ENCODE measurements at places on chromosomes 2 and 18.

GRCh38 chr2:133825778-133826177 is 257.5 kb upstream of the NCKAP5 start:
- no peak overlapping the region for H3K4me3 ChIP-seq
- no peaks in the 10 kb centered on the region for H3K4me1 ChIP-seq
- H3K27me3 ChIP-seq, result no peaks in the 10 kb centered on the region
- DNase-seq, result no peak
- no peaks in the 10 kb centered on the region for H3K36me3 ChIP-seq
- no peak overlapping the region for H3K27ac ChIP-seq

GRCh38 chr2:25845843-25846505 is 32.3 kb downstream of the ASXL2 start:
- no peaks in the 10 kb centered on the region for H3K27me3 ChIP-seq
- no peak for DNase-seq
- H3K27ac ChIP-seq, result no peak overlapping the region
- H3K4me3 ChIP-seq, result no peak overlapping the region

DNA sequence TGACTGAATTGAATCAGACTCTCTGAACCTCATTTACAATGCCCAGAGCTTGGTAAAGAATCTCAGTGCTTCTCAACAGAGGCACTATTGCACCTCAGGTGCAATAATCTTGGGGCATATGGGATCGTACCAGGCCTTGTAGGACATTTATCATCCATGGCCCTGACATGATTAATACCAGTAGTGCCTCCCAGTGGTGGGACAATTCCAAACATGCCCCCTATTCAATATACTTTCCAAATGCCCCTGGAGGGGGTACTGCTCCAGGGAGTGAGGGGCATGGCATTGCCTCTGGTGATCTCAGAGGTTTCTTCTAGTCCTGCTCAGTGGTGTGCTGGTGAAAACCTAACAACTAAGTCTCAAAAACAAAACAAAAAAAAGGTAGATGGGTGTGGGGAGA is 174.9 kb upstream of the SMAD2 start:
- no peaks in the 10 kb centered on the region for H3K27me3 ChIP-seq
- no peak overlapping the region for H3K4me3 ChIP-seq
- no peaks in the 10 kb centered on the region for H3K36me3 ChIP-seq
- no peak for DNase-seq

GRCh38 chr2:124776332-124776731 is 751.2 kb downstream of the CNTNAP5 start:
- H3K4me3 ChIP-seq, result no peak overlapping the region
- no peaks in the 10 kb centered on the region for H3K36me3 ChIP-seq
- H3K27ac ChIP-seq, result no peak overlapping the region
- no peaks in the 10 kb centered on the region for H3K27me3 ChIP-seq

- no peak for DNase-seq
- H3K27ac ChIP-seq, result no peak overlapping the region
- no peaks in the 10 kb centered on the region for H3K4me1 ChIP-seq
- H3K4me3 ChIP-seq, result no peak overlapping the region
Measured at GRCh38 chr2:73839653-73840411, 11.1 kb downstream of the STAMBP start.

- no peak for DNase-seq
- no peaks in the 10 kb centered on the region for H3K36me3 ChIP-seq
- no peaks in the 10 kb centered on the region for H3K4me1 ChIP-seq
- no peak overlapping the region for H3K27ac ChIP-seq
- no peak overlapping the region for H3K4me3 ChIP-seq
Measured at GRCh38 chr2:71554028-71554705, 100.8 kb downstream of the DYSF start.

- no peaks in the 10 kb centered on the region for H3K36me3 ChIP-seq
- peak; percentile 34 for DNase-seq
- peaks cover 45% of the 10 kb centered on the region for H3K4me1 ChIP-seq
- no peak overlapping the region for H3K27ac ChIP-seq
- H3K27me3 ChIP-seq, result peaks cover 34% of the 10 kb centered on the region
Measured at GRCh38 chr2:66433945-66434678, 813 bp upstream of the MEIS1 start.

- H3K4me3 ChIP-seq, result no peak overlapping the region
- no peak for DNase-seq
- no peaks in the 10 kb centered on the region for H3K27me3 ChIP-seq
- no peak overlapping the region for H3K27ac ChIP-seq
- peaks cover 8% of the 10 kb centered on the region for H3K4me1 ChIP-seq
Measured at GRCh38 chr18:35851286-35851970, 121.1 kb upstream of the RMP24 start.

GRCh38 chr18:27699137-27699536 is 477.8 kb downstream of the CDH2 start:
- no peaks in the 10 kb centered on the region for H3K4me1 ChIP-seq
- H3K36me3 ChIP-seq, result no peaks in the 10 kb centered on the region

- H3K27ac ChIP-seq, result no peak overlapping the region
- no peak for DNase-seq
- no peaks in the 10 kb centered on the region for H3K36me3 ChIP-seq
- peaks cover under 1% of the 10 kb centered on the region for H3K4me1 ChIP-seq
- H3K4me3 ChIP-seq, result no peak overlapping the region
Measured at GRCh38 chr2:145757503-145758246, 1237.8 kb upstream of the ZEB2 start.

DNA sequence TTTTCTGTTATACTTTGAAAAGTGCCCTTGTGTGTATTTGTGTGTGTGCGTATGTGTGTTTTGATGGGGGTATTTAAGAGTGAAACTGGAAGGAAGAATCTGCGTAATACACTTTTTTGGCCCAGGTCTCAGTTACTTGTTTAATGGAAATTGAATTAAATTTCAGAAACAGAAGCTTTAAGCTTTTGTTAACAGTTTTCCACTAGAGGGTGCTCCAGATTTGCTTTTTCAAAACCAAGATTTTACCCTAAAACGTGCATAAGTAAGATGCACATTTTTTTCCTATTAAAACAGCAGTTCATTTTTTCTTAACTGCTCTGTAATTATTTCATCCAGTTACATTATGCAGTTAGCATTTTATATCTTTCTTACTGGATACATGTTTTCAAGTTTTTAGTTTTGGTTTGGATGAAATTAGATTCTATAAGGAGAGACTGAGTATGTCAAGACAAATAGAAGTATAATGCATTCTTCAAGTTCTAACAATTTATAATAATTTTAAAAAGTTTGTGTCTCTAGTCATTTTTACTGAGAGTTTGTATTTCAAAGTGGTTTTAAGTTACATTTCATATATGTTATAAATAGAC is 97.2 kb downstream of the PIK3C3 start:
- no peak overlapping the region for H3K27ac ChIP-seq
- no peaks in the 10 kb centered on the region for H3K4me1 ChIP-seq
- no peaks in the 10 kb centered on the region for H3K27me3 ChIP-seq
- H3K36me3 ChIP-seq, result peaks cover 13% of the 10 kb centered on the region
- DNase-seq, result peak; percentile 5

GRCh38 chr2:206045251-206045650 is 40.7 kb downstream of the INO80D start:
- H3K36me3 ChIP-seq, result peaks cover 45% of the 10 kb centered on the region
- H3K27ac ChIP-seq, result no peak overlapping the region
- no peaks in the 10 kb centered on the region for H3K4me1 ChIP-seq
- no peak overlapping the region for H3K4me3 ChIP-seq
